ENCODE measurements at places on chromosomes 4 and X. TPM values are rescaled to one million over a fixed set of nuclear protein-coding genes. Genes with fewer than 3 reads are reported as not detected.

DNA sequence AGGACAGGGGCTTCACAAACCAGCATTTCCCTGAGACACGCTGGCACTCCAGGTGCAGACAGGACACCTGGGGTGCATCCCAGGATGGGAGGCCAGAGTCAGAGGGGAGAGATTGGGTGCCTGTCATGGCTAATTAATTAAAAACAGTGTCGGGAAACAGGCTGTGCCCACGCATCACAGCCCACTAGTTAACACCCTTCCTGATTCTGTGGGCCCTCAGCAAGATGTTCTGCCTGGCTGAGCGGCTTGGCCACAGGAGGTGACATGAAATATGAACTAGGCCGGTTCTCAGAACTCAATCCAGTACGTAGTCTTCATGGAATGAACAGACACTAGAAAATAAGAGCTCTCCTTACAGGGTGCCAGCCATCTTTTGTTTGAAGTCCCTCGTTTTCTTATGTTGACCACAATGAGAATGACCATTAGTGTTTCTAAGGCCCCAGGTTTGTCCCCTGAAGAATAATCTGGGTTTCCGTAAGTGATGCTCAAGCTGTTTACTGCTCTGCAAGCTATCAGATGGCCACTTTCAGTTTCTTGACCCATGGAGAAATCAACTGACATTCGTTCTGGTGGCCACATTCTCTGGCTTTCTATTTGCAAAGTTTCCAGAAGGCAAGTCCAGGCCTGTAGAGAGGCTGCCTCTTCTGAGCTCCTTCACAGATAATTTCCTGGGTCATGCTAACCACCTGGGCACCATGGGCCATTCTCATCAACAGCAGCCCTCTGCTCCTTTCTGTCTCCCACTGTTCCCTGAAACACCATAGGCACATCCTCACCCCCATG is 72.3 kb downstream of the SLC34A2 start:
- no peak for DNase-seq

DNA sequence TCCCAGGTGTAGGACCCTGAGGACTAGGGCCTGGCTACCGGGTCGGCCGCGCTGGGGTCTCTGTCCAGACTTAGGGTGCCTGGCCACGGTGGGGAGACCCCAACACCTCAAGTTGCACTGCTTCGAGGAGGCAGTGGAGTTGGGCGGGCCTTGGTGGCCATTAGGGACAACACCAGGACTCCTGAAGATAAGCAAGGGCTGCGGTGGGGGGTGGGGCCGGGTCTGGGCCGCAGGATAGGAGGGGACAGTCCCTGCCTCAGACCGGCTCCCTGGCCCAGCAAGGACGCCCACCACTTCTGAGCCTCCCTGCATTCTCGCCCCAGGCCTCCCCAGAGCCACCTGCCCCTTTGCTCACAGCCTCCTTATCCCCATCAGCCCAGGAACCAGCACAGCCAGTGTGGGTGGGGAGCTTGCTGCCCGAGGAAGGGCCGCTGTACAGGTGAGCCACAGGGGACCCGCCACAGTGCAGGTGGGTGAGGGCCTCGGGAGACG is 5.5 kb upstream of the MXD4 start:
- DNase-seq: no peak

DNA sequence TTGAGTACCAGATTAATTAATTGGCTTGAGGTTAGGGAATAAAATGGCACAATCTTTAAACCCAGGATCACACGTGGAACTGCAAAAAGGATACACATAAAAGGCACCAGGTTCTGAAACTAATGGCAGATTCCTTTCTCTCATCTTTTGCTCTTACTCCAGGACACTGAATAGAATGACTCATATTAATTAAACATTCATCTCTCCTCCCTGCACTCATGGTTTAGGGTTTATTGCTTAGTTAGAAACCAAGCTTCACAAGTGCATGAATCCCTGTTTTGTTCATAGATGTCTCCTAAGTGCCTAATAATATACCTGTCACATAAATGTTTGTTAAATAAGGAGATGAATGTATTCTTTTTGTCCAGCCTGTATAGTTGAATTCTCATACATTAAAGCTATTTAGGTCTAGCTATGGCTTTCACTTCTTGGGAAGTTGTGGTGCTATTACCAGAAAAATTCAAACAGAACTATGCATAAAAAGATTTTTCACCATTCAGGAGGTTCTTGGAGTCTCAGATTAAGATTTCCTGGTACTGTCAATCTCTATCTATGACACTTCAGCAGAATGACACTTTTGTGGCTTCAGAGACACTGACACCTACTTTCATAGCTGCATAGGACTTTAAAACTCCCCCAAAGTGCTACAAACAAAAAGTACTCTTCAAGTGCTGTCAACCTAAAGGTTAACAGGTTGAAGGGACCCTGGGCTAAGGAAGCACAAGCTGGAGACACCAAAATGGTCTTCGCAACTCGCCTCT is 7.4 kb downstream of the CORIN start:
- DNase-seq: no peak

PABPC1L2A gene
- not detected for total RNA-seq

XK gene
- 27.8 TPM for total RNA-seq
